ENCODE measurements at places on chromosomes 7 and 10.

DNA sequence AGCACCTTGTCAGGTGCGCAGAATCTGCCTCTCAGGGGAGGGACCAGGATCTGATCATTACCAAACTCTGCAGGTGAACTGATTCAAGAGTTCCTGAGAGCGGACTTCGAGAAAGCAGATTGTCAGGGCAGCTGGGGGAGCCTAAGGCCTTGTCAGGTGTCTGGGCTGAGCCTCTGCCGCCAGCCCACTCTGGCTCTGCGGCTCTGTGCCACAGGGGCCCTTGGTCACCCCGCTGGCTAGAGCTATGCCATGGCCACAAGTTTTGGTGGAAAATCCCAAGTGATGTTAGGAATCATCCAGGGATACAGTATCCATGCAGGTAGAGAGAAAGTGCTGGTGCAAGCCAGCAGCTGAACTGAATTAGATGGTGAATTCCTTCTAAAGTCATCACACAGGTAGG lies 4.2 kb downstream of the ADAMTS14 start:
- DNase-seq: no peak

DNA sequence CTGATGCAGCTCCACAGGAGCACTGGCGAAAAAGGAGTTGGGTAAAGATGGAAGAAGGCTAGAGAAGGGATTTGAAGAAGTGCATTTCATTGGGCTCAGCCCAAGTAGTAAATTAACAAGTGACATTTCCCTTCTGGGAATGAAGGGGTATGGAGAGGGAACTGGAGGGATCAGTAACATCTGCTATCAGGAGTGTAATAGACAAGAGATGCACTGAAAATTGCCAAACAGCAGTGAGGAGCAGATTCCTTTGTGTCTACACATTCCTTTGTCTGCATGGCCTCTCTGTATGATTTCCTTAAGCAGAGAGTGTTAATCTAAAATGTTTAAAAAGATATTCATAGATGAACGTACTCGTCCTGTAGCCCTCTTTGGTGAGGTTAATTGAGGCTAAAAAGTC lies 148.2 kb upstream of the FERD3L start:
- DNase-seq: no peak

DNA sequence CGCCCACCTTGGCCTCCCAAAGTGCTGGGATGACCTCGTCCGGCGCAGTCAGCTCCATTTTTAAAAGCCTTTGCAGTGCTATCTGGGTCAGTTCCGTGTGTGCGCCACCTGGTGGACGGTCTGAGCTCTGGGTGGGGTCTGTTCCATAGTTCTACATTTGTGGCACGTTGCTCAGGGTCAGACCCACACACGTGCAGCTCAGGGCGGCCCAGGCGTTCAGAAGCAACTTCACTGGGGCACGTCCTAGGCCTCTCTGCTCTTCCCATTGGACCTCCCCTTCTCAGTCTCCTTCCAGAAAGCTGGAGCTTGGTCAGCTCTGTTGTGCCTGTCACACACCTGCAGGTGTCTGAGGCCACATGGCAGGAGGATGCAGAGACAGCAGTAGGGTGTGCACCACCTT lies 137.9 kb downstream of the DNAJB6 start:
- DNase-seq: no peak

- no peak for DNase-seq
These were observed 240.2 kb downstream of the BUB3 start for GRCh38 chr10:123394382-123394781.

DNA sequence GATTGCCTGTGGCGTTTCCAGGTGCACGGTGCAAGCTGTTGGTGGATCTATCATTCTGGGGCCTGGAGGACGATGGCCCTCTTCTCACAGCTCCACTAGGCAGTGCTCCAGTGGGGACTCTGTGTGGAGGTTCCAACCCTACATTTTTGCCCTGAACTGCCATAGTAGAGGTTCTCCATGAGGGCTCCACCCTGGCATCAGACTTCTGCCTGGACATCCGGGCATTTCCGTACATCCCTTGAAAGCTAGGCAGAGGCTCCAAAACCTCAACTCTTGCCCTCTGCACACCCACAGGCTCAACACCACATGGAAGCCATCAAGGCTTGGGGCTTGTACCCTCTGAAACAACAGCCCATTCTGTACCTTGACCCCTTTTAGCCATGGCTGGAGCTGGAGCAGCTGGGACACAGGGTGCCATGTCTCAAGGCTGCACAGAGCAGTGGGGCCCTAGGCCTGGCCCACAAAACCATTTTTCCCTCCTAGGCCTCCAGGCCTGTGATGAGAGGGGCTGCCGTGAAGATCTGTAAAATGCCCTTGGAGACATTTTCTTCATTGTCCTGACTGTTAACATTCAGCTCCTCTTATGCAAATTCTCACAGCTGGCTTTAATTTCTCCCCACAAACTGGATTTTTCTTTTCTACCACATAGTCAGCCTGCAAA lies 10.0 kb upstream of the FGL2 start:
- no peak for DNase-seq

GRCh38 chr10:29537799-29538198 lies 97.0 kb downstream of the SVIL start:
- DNase-seq: no peak

Measured in brain (organoid and tissue), 16 donors.